Chondrocyte (in vitro differentiated cells): ENCODE measurements at places on chromosomes 3 and 15. TPM values are rescaled to one million over a fixed set of nuclear protein-coding genes. Genes with fewer than 3 reads are reported as not detected.

- no peaks in the 10 kb centered on the region for H3K36me3 ChIP-seq
- no peak overlapping the region for H3K27ac ChIP-seq
- no peak for DNase-seq
- no peak overlapping the region for H3K4me3 ChIP-seq
These were observed 13.6 kb upstream of the GATM start for GRCh38 chr15:45391746-45392583.

- H3K27me3 ChIP-seq: no peaks in the 10 kb centered on the region
- no peaks in the 10 kb centered on the region for H3K4me1 ChIP-seq
- no peak for DNase-seq
- no peak overlapping the region for H3K27ac ChIP-seq
These were observed 17.7 kb downstream of the SEC62 start for GRCh38 chr3:169984292-169984691.

DNA sequence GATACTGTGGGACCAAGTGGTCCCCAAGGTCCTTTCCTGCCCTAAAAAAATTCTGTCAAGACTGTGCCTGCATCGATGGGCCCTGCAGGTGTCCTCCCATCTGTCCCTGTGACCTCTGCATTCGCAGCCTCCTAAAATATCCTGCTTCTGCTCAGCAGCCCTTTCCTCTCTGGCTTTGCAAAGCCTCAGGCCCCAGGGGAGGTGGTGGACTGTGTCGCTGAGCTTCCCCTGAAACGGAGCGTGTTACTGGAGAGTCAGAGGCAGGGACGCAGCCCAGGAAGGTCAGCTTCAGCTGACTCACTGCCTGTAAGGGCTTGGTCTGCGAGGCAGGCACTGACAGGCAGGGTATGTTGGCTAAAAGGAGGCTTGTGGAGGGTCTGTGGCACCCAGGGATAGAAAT lies 110.0 kb downstream of the RAB11A start:
- DNase-seq: no peak

- DNase-seq: no peak
- H3K36me3 ChIP-seq: peaks cover 58% of the 10 kb centered on the region
- peak overlapping the region; percentile 89 for H3K27ac ChIP-seq
These were observed 71.7 kb downstream of the COL8A1 start for GRCh38 chr3:99710094-99710493.

- peaks cover 10% of the 10 kb centered on the region for H3K4me1 ChIP-seq
- H3K4me3 ChIP-seq: no peak overlapping the region
- H3K27ac ChIP-seq: no peak overlapping the region
- H3K36me3 ChIP-seq: no peaks in the 10 kb centered on the region
- DNase-seq: no peak
These were observed 13.0 kb upstream of the MAPK6 start for GRCh38 chr15:52005748-52006701.

- H3K27ac ChIP-seq: no peak overlapping the region
- peak; percentile 72 for DNase-seq
- H3K4me1 ChIP-seq: peaks cover 38% of the 10 kb centered on the region
- peaks cover 62% of the 10 kb centered on the region for H3K27me3 ChIP-seq
These were observed 1.8 kb upstream of the SKOR1 start for GRCh38 chr15:67823314-67824196.

Gene DUOXA1
- 0.47 to 0.82 TPM (median 0.64 TPM) in 3 replicates for total RNA-seq

DNA sequence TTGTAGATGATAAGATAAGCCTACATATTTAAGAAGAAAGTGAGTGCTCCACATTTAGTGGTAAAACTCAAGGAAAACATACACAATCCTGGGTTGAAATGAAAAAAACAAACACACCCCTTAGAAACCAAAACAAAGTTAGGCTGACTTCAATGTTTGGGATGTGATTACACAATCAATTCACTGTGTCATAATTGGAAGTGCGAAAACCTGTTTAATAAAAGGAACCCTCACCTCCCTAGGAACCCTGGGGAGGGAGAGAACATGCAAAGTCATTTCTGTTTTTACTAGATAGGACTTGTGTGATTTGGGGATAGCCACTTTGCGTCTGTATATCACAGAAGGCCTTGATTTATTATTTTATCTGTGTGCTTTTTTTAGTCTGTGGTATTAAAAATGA lies 275.0 kb downstream of the NFKBIZ start:
- no peak for DNase-seq
- H3K27me3 ChIP-seq: no peaks in the 10 kb centered on the region
- H3K4me3 ChIP-seq: no peak overlapping the region
- peaks cover 12% of the 10 kb centered on the region for H3K36me3 ChIP-seq
- peak overlapping the region; percentile 66 for H3K27ac ChIP-seq

GRCh38 chr3:16456784-16457415 lies 56.6 kb downstream of the RFTN1 start:
- DNase-seq: no peak
- H3K27me3 ChIP-seq: no peaks in the 10 kb centered on the region
- no peak overlapping the region for H3K4me3 ChIP-seq
- peaks cover 33% of the 10 kb centered on the region for H3K4me1 ChIP-seq
